ENCODE measurements at places on chromosomes 5 and 9.

DNA sequence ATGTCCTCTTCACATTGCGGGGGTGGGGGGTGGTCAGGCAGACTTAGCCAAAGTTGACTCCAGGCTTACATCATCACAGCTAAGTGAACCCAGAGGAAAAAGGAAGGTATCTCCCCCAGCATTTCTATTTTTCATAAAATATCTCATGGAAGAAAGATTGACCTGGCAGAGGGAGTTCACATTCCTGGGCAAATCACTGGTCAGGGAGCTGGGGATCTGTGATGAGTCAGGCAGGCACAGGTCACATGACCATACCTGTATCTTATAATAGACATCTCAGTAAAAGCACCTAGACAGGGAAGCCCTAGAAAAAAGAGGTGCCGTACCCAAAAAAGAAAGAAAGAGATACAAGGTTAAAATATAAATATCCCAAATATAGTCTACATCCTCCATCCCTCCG lies 57.3 kb upstream of the WWC1 start:
- DNase-seq, result no peak

DNA sequence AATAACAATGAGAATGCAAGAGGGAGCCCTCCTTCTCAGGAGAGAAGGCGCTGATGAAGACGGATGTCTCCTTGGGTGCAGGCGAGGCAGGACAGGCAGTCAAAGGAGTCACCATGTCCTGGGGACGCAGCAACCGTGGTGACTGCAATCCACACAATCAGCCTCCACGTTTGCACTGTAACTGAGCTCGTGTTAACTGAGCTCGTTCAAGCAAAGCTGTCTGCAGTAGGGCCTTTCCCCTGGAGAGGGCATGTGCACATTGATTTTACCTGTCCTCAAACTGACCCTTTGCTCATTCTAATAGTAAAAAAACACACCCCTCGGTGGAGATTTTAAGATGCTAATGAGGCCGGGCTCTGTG lies 2.8 kb downstream of the SARDH start:
- DNase-seq, result no peak

GRCh38 chr5:174419540-174420132 lies 304.7 kb upstream of the MSX2 start:
- peak; percentile 82 for DNase-seq

DNA sequence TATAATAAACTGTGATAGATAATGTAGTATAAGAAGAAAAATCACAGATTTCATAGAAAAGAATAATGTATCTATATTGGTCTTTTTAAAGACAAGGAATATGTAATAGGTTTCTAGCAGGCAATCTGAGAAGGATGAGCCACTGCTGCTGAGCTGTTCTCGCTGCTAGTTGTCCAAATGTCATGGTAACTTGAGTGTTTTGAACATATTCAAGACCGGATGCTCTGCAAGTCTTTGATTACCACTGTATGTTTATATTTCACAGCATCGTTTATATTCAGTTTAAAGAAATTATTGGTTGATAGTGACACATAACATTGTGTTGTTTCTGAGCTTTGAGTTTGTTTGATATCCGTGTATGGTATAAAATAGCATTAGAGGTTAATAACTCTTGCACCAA lies 9.6 kb downstream of the C5orf47 start:
- DNase-seq, result no peak

DNA sequence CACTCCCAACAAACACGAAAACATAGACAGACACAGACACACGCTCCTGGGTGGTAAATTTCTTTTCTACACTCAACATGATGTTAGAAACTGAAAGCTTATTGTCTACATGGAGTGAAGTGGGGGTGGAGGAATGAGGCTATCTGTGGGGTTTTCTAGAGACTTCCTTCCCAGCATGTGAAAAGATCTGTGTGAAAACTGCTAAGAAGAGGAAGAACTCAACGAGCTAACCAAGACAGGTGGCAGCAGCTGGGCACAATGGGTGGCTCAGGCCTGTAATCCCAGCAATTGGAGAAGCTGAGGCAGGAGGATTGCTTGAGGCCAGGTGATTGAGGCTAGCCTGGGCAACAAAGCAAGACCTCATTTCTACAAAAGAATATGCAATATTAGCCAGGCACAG lies 7.6 kb downstream of the FYB1 start:
- DNase-seq, result no peak

- no peak for DNase-seq
Measured at GRCh38 chr9:130283539-130284248, 18.1 kb downstream of the HMCN2 start.

DNA sequence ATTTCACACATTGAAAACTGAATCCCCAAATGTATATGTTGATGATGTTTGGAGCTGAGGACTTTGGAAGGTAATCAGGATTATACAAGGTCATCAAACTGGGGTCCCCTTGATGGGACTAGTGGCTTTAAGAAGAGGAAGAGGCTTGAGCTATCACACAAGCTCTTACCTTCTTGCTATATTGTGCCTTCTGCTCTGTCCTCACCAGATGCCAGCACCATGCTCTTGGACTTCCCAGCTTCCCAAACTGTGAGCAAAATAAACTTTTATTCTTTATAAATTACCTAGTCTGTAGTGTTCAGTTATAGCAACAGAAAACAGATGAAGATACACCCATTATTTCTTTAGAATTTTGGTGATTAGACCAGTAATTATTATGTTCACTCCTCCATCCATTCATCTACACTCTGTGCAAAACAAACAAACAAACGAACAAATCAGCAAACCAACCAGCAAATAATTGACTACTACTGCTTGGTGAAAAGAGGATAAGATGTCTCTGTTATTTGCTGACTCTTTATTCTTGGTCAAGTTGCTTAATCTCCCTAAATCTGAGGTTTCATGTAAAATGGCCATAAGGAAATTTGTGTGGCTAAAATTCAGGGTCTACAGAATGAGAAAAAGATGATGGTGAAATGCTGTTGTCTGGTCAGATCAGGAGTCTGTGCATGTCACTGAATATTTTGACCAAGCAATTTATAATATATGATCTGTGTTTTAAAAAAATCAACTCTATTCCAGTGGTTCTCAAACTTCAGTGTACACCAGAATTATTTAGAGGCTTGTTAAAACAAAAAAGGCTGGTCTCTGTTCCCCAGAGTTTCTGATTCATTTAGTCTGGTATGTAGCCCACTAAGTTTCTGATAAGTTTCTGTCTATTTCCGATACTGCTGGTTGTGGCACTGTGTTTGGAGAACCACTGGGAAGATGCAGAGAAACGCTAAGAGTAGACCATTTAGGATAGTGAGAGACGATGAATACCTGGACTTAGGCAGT lies 854.1 kb downstream of the MAT2B start:
- no peak for DNase-seq

- peak; percentile 54 for DNase-seq
Measured at GRCh38 chr5:52743970-52744369, 43.7 kb upstream of the ITGA1 start.

- no peak for DNase-seq
Measured at GRCh38 chr5:103371046-103371607, 112.6 kb downstream of the MACIR start.

DNA sequence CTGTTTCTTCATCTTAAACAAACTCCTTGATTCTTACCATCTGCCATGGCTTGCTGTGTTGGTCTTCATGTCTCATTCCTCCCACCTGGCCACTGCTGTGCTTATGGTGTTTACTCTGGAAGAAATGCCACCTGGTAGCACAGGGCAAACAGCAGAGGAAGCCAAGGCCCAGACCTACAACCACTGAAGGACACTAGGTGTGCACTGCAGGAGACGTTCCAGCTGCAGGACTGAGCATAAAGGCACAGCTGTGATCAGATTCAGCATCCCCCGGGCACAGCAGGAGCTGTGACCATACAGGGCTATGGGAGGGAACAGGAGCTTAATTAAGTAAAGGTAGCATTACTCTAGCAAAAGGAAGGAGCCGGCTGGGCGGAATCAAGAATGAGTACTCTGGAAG lies 12.6 kb upstream of the GNAQ start:
- DNase-seq, result no peak

DNA sequence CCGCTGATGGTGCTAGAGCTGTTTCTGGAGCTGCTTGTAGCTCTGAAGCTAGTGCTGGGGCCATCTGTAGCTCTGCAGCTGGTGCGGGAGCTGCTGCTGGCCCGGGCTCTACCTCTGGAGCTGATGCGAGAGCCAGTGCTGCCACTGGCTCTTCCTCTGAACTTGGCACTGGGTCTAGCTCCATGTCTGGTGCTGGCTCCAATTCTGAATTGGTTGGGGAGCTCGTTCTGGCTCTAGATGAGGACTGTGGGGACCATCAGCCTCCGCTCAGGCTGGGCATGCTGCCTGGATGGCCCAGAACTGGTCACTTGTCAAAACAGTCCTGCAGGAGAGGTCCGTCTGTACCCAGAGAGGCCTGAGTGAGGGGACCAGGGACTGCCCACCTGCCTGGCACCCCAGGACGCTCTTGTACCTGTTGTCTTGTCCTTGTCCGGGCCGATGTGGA lies 21.5 kb downstream of the OBP2B start:
- DNase-seq, result no peak

- no peak for DNase-seq
Measured at GRCh38 chr5:122126756-122127321, 2.5 kb upstream of the ZNF474 start.

GRCh38 chr5:8418049-8418426 lies 549.1 kb downstream of the MTRR start:
- no peak for DNase-seq

DNA sequence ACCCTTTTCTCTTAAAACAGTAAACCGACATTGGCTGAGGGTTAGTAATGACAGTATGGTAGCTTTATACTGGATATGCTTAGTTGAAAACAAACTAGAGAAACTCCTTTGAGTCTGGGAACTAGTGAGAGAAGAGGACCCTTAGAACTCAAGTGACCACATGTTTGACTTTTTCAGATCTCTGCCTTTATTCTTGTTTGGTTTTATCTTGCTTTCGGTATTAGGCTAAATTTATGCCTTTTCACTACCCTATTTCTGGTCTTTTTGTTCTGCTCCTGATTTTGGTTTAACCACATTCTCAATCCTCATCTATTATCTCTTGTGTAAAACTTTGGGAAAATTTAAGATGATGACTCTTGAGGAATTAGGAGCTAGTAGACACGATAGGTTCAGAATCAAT lies 11.0 kb downstream of the SNAPC3 start:
- DNase-seq, result no peak

DNA sequence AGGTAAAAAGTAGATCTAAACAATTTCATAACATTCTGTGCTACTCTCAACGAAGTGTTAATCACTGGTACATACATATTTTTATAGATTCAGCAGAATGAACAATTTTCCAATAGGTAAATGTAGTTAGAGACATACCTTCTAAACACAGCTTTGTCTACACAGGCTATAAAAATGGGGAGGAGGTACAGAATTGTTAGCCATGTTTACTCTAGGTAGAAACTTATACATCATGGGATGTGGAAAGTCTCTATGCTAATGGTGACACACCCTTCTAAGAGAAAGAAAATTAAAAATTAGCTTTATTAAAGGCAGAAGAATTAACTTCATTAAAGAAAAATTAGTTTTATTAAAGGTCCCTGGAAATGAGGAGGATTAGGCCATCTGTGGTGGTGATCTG lies 11.8 kb downstream of the C5orf63 start:
- no peak for DNase-seq

DNA sequence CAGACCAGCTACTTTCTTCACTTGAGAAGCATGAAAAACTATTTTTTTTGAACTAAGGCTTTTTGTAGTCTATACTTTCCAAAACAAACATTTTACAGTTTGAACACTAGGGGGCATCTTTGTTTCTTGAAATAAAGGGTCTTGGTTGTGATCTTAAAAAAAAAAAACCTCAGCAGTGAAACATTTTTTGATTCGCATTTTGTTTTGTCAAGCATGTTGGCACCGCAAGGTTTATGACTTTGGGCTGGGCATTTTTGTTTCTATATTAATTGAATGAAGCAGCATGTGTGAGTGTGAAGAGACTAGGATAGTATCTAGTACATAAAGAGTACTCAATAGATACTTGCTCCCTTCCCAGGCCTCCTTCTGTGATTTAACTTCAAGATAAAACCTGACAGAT lies 31.6 kb upstream of the ACOT12 start:
- DNase-seq, result no peak

DNA sequence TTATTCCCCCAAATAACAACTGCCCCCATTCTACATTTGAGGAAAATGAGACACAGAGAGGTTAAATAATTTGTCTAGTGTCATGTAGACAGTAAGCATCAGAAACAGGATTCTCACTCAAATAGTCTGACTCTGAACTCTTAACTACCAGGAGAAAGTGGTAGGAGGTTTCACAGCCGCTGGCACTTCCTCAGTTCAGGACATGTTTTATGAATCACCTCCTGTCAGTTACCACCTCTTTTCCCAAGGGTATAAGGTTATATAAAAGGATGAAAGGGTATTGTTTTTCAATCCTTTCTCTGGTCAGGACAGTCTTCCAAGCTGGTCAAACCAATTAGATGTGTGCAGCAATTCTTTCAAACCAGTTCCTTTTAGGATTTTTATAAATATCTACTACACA lies 52.1 kb downstream of the TSSK1B start:
- no peak for DNase-seq

- DNase-seq, result no peak
Measured at GRCh38 chr9:14908295-14909180, 1.7 kb downstream of the FREM1 start.

GRCh38 chr5:134143944-134144941 lies 29.8 kb downstream of the TCF7 start:
- no peak for DNase-seq

DNA sequence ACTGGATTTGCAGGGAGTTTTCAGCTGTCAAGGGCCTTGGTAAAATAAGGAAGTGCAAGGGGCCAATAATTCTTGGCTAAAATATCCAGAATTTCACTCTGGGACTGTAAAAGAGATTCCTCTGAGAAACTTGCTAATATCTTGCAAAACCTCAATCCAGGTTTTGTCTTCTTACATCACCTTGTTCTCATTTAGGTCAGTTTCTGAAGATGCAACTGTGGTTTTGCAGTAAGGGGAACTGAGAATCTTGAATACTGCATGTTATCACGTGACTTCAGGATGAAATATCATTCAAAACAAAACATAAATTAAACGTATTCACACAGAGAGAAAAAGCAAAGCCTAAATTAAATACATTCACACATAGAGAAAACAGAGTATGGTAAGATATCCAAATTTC lies 35.0 kb upstream of the RIC1 start:
- no peak for DNase-seq

DNA sequence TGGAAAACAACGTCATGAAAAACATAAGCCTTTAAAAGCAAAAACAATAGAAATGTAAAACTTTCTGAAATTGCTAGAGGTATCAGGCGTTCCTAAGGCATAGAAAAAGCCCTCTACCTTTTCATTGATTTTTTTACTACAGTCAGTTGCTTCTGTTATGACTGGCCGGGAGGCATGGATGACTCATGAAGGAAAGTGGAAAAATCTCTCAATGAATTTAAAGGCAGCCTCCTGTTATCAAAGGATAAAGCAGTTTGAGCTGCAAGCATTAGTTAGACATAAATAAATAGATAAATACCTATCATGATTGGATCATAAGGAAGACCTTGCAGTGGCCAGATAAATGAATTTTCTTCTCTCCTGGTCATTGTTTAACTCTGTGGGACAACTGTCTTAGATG lies 281.6 kb downstream of the MAST4 start:
- DNase-seq, result no peak
